Hair follicle dermal papilla cell (primary cell): ENCODE measurements at places on chromosomes 2 and 18. TPM values are rescaled to one million over a fixed set of nuclear protein-coding genes. Genes with fewer than 3 reads are reported as not detected.

The SESTD1 gene
- total RNA-seq, result 27.6 and 33.1 TPM in 2 replicates

The PTPRM gene
- 114 and 153 TPM in 2 replicates for total RNA-seq

The ATP8B1 gene
- total RNA-seq, result 52.8 and 63.3 TPM in 2 replicates

The OSR1 gene
- total RNA-seq, result 74.8 and 95.0 TPM in 2 replicates

The BMP10 gene
- total RNA-seq, result not detected in 2 replicates

The SLC5A7 gene
- not detected in 2 replicates for total RNA-seq

The UPP2 gene
- not detected in 2 replicates for total RNA-seq
